ENCODE measurements at places on chromosomes 7 and 10.

DNA sequence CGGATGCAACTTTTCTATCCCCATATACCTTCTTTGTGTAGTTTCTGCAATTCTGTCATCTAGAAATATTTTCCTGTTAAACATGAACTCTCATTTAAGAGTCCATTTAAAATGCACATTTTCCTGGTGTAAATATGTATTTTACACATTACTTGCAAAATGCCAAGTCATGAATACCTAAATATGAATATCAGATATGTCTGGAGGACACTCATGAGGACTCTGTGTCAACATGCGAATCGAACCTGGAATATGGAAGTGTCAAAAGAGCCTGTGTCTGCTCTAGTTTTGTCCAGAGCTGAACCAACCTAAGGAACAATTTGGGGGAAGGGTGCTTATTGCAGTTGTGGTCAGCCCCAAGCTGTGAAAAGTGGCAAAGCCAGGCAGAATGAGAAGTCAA, 163.7 kb upstream of the CELF2 start:
- DNase-seq, result no peak

DNA sequence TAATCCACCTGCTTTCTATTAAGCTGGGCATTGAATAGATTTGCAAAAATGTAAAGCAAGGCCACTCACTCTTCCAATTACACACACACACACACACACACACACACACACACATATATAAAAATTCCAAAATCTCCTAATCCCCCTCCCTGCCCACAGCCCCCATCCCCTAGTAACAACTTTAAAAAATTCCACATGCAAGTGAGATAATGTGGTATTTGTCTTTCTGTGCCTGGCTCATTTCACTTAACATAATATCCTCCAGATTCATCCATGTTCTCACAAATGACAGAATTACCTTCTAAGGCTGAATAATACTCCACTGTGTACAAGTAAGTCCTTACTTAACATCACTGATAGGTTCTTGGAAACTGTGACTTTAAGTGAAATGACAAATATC, 24.2 kb downstream of the SH2D4B start:
- no peak for DNase-seq

- DNase-seq, result no peak
Measured at GRCh38 chr7:150829426-150829825, 22.9 kb upstream of the AOC1 start.

DNA sequence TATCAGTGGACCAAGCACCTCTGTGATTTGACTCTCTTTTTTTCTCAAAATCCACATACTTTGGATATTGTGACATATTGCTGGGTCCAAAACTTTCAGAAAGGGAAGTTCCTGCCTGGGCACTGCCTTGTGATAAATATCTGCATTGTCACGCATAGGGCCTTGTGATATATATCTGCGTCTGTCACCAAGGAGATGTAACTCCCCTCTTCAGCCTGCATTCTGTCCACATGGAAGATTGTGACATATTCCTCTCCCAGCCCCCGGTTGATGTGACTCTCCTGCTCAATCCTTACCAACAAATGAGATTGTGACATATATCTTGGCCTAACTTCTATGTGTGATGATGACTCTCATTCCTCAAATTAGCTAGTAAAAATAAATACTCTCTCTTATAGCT, 25.4 kb upstream of the ZNF107 start:
- no peak for DNase-seq

DNA sequence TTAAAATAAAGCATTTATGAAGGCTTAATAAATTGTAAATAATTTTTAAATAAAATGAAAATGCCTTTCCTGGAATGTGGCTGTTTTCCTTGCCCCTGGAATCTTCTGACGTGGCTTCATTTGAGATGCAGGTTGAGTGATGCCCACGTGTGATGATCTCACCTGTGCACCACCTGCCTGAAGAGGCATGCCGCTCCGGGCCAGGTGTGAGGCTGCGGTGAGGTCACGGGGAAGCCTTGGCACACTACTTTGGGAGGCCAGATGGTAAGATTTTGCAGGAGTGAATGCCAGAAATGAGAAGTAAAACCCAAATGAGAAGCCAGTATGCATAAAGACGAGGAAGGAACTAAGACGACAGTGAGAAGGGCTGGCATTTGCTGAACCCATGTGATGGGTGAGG, 36.2 kb downstream of the GOT1 start:
- no peak for DNase-seq

DNA sequence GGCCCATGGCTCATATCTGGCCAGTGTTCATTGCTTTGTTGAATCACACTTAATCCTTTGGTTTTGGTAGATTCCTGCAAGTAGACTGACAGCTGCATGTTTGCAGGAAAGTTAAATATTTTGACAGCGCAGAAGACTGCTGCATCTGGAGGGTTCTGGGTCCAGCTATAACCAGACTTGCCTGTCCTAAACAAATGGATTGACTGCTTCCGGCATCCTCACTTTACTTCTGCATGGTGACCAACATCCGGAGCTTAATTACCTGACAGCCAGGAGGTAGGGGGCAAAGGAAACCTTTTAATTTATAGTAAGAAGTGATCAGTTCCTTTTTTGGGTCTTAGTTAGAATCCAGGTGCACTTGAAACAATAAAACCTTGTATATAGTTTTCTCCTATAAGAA, 263.3 kb downstream of the SNX10 start:
- DNase-seq, result no peak

DNA sequence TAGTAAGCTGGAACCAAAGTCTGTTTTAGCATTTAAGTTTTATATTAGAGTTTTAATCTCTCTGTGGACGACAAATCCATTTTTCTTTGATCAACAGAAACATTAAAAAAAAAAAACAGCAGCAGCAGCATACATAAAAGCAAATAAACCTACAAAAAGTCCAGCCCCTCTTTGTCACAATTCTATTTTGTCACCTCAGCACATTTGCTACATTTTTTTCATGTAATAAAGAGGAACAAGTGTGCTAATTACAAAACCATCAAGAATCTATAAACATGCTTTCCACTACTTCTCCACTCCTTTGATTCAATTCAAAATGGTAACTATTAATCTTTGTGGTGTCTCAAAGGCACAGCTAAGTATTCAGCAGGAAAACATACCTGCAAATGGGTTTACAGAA, 259.8 kb upstream of the GNAI1 start:
- no peak for DNase-seq

DNA sequence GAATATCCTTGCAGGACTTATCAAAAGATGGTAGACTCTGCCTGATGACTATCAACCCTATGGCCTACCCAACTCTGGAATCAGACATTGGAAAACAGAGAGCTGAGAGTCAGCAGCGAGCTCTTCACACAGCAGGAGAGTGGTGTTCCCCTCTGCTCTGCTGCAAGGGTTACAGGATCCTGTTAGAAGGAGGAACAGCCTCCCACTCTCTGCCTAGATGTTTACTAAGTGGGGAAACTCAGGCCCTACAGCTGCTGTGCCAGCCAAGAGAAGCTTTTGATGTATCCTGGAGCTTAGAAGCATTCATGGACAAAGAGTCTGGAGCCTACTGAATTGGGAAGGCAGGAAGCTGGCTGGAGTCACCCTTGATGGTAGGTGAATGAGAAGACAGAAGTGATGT, 104.6 kb downstream of the ABLIM1 start:
- no peak for DNase-seq

DNA sequence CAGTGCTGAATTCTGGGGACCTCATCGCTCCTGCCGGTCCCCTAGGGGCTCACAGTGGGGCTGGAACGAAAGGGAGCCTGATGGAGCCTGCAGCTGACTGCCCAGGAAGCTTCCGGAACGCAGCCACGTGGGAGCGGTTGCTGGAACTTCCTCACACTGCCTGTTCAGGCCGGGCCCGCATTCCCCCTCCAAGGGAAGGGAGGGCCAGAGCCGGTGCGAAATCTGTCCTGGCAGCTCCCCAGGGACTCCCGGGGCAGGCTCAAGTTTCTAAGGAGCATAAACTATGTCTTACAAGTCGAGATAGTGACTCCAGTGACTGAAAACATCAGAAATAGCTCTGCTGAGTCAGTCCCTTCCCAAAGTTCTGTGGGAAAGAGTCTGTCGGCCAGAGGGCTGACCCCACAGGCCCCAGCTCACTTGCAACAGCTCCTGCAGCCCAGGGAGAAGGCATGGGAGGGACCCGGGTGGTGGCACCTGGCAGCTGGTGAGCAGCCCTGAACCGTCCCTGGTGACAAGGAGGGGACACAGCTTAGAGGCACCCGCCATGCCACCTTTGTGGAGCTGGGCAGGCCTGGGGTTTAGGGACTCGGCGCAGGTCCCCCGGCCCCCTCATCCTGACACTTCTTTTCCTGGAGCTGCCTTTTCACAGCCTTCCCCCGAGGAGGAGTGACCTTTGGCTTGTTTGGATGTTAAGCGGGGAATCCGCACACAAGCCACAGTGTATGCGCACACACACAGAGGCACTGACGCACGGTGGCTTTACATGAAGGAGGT, 47.6 kb downstream of the PDGFA start:
- no peak for DNase-seq

DNA sequence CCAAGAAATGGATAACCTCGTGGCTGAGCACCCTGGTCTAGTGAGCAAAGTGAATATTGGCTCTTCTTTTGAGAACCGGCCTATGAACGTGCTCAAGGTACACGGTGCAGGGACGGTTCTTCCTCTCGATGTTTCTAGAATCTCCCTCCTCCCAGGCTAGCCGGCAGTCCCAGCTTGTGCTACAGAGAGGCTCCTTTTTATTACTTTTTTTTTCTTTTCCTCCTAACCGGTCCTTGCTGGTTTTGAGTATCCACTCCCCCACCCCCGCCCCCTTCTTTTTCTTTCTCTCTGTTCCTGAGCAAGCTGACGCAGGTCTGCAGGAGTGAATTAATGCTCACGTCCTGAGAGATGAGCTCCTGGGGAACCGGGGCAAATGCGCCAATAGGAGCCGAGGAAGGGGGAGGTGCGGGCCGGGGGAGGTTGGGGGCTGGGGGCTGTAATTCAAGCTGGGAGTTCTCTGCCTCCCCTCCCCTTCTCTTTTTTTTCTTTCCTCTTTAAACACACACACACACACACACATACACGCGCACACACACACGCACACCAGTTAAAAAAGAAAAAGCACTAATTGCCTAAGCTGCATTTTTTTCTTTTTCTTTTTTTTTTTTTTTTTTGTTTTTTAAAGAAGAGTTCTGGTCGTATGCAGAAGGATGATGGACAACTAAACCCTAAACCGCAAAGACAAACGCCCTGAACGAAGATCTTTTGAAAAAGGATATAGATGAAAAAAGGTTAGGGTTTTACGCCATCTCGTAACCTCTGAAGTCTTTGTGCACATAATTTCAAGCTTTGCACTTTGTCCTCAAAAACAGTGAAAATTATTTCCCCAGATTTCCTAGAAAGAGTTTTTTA, 6.6 kb downstream of the CPA2 start:
- DNase-seq, result no peak

GRCh38 chr7:2432910-2433712, 29.7 kb downstream of the CHST12 start:
- DNase-seq, result no peak

DNA sequence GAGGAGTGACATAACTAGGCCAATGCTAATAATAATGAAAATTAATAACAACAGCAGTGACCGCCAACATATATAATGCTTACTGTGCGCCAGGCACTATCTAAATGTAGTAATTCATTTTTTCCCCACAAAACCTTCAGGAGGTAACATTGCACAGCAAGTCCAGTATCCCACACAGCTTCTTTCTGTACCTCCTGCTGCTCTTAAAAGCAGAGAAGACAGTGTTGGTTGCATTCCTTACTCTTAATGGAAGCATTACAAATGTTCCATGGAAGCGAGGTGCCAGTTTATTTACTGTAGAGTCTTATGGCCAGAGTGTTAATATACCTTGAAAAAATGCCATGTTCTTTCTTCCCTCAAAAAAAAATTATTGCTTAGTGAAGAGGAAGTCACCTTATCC, 168.2 kb downstream of the LRRC4 start:
- DNase-seq, result no peak

- DNase-seq, result no peak
Measured at GRCh38 chr10:12180221-12180974, 15.3 kb downstream of the NUDT5 start.

DNA sequence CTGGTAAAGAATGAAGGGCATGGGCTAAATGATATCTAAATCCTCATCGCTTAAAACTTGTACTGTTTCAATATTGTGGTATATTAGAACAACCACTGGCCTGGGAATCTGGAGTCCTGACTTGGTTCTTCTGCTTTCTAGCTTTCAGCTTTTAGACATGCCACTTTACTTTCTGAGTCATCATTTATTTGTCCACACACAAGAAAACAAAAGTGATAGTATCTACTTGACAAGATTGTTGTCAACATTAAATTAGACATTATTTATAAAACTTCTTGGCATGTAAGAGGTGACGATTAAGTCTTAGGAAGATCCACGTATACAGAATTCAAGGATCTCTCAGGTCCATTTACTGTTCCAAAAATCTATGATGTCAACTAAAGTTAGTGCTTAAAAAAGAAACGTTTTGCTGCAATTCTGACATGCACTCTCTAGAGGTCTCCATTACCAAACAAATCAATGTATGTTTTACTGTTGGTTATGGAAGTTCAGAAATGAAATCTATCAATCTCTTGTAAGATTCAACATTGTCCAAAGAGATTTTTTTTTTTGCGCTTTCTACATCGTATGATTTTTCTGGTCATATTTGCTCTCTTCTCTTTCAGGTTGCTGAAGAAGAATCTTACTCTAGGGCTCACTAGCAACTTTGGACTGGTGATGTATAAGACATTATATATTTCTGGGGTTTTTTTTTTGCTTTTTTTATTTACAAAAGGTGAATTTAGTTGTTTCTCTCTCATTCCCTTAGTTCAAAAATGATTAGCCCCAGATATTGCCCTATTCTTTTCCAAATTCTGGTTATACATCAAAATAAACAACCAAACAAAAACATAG, 53.6 kb upstream of the DYNC1I1 start:
- DNase-seq, result no peak

DNA sequence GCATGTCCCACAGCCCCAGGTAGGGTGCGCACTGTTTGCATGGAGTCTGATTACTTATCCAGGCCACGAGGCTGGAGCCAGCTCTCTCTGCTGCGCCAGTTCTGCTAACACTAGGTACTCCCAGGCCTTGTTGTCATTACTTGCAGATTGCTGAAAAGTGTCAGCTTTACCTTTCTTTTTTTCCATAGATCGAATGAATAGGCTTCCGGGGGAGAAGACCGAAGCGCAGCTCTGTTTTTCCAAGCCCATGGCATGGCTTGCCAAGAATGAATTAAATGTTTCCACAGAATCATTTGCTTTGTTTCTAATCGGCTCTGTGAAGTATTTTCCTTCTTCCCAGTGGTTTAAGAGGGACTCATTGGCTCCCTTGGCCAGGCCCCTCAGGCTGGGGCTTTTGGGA, 285.8 kb downstream of the BMPER start:
- no peak for DNase-seq

DNA sequence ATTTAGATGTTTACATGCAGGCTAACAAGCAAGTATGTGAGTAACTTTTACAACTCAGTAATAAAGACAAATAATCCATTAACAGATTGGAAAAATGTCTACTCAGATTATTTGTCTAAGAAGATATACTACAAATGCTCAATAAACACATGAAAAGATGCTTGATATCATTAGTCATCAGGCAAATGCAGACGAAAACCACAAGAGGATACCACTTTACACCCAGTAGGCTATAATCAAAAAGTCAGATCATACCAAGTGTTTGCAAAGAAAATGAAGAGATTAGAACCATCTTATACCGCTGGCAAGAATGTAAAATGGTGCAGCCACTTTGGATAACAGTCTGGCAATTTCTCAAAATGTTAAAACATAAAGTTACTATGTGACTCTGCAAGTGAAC, 84.1 kb downstream of the MALSU1 start:
- no peak for DNase-seq

GRCh38 chr7:44959433-44959951, 19.3 kb downstream of the MYO1G start:
- DNase-seq, result no peak

Data from GM10248 (cell line).